ENCODE measurements at places on chromosomes 11 and 22. TPM values are rescaled to one million over a fixed set of nuclear protein-coding genes. Genes with fewer than 3 reads are reported as not detected.

Gene NCAM1
- 2.8 TPM for total RNA-seq

Gene LGR4
- 40.2 TPM for total RNA-seq

Gene PDGFD
- total RNA-seq = 1.6 TPM

Gene SCGB2A2
- 28.7 TPM for total RNA-seq

Gene TRPM5
- not detected for total RNA-seq

Gene KRTAP5-2
- total RNA-seq = not detected

Gene PDXP
- total RNA-seq = 4.1 TPM

Gene ZP1
- not detected for total RNA-seq

Gene SF3A1
- 94.2 TPM for total RNA-seq

Gene PRMT3
- total RNA-seq = 17.5 TPM

GRCh38 chr11:86932259-86932585 is 23.0 kb downstream of the FZD4 start:
- H3K27me3 ChIP-seq = no peaks in the 10 kb centered on the region
- no peak overlapping the region for H3K4me3 ChIP-seq
- peaks cover 43% of the 10 kb centered on the region for H3K4me1 ChIP-seq
- no peak overlapping the region for H3K27ac ChIP-seq

DNA sequence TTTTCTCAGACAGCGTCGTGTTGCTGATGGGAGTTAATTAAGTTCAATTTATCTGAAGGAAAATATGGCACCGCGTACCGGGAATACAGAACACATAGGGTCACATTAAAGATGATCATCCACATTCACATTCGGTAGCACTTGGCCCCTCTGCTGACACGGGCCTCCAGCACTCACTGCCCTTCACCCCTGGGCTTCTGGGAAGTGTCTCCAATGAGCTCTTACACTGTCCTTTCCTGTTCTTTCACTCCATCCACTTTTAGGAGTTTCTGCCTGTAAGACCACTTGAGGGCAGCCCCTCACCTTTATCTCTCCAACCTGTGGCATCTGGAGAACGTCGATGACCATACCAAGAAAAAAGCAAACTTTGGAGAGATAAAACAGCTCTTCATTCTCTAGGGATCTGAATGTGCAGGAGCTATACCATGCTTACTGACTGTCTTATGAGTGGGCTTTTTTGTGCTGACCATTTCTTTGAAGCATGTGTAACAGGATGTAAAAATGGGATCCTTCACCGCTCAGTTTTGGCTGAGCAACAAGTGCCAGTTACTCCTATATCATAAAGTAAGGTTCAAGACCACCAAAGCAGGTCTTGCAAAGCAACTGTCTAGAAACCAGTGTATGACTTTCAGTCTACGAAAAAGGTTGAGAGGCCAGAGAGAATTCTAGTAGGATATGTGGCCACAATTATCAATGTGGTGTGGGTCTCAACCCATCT is 1.1 kb upstream of the SERGEF start:
- H3K36me3 ChIP-seq = no peaks in the 10 kb centered on the region
- H3K4me3 ChIP-seq = peak overlapping the region; percentile 79
- H3K27me3 ChIP-seq = no peaks in the 10 kb centered on the region
- H3K4me1 ChIP-seq = no peaks in the 10 kb centered on the region
- DNase-seq = no peak

GRCh38 chr11:36030731-36031281 is 86.9 kb downstream of the LDLRAD3 start:
- H3K36me3 ChIP-seq = no peaks in the 10 kb centered on the region
- no peak overlapping the region for H3K27ac ChIP-seq
- DNase-seq = no peak
- no peak overlapping the region for H3K4me3 ChIP-seq
- no peaks in the 10 kb centered on the region for H3K27me3 ChIP-seq

- peaks cover 35% of the 10 kb centered on the region for H3K4me1 ChIP-seq
- H3K27ac ChIP-seq = peak overlapping the region; percentile 79
- no peaks in the 10 kb centered on the region for H3K27me3 ChIP-seq
These were observed 33.6 kb downstream of the TMEM184B start for GRCh38 chr22:38239101-38239761.

DNA sequence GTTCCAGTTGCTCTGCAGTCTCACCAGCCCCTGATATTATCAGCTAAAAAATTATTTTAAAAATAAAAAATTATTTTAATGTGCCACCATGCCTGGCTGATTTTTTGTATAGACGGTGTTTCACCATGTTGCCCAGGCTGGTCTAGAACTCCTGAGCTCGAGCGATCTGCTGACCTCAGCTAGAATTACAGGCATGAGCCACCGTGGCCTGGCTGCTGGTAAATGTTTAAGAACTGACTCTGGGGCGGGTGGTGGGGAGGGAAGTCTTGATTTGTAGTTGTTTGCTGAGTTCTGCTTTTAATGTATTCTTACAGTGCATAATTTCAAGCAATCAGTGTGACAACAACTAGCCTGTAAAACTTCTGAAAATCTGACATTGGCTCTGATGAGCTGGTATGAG is 120.9 kb upstream of the PLET1 start:
- no peaks in the 10 kb centered on the region for H3K4me1 ChIP-seq
- no peaks in the 10 kb centered on the region for H3K36me3 ChIP-seq
- H3K27ac ChIP-seq = no peak overlapping the region
- no peak overlapping the region for H3K4me3 ChIP-seq
- H3K27me3 ChIP-seq = no peaks in the 10 kb centered on the region

DNA sequence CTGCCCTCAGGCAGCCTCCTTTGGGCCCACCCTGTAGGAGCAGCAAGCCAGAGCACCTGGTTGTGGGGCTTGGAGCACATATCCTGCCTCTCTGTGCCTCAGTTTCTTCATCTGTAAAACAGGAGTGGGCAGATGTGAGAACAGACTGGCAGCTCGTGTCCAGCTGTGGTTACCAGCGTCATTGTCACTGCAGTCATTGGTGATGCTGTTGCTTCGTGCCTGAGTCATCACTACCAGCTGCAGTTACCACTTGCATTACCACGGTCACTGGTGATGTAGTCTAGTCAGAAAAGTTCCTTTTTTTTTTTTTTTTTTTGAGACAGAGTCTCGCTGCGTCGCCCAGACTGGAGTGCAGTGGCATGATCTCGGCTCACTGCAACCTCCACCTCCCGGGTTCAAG is 20.4 kb downstream of the RSPH14 start:
- no peak overlapping the region for H3K27ac ChIP-seq
- H3K36me3 ChIP-seq = no peaks in the 10 kb centered on the region
- H3K27me3 ChIP-seq = no peaks in the 10 kb centered on the region
- no peak overlapping the region for H3K4me3 ChIP-seq
- H3K4me1 ChIP-seq = no peaks in the 10 kb centered on the region
- DNase-seq = no peak

DNA sequence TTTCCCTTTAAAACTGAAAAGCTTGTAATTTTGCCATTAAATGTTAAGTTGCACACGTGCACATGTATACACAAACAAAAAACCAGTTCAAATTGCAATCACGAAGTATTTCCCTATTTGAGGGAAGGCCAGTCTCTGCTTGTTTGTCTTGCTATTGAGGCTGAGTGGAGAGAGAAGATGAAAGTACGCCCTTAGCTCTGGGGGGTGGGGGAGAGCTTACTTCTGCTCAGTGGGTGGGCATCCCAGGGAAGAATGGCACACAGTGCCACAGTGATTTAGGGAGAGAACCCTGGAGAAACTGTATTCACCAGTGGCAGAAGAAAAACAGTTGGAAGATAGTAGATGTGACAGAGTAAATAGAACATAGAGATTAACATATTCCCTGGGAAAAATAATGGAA is 8.7 kb downstream of the YAP1 start:
- H3K4me1 ChIP-seq = peaks cover 93% of the 10 kb centered on the region
- H3K36me3 ChIP-seq = no peaks in the 10 kb centered on the region
- no peak overlapping the region for H3K27ac ChIP-seq
- no peaks in the 10 kb centered on the region for H3K27me3 ChIP-seq
- DNase-seq = no peak

DNA sequence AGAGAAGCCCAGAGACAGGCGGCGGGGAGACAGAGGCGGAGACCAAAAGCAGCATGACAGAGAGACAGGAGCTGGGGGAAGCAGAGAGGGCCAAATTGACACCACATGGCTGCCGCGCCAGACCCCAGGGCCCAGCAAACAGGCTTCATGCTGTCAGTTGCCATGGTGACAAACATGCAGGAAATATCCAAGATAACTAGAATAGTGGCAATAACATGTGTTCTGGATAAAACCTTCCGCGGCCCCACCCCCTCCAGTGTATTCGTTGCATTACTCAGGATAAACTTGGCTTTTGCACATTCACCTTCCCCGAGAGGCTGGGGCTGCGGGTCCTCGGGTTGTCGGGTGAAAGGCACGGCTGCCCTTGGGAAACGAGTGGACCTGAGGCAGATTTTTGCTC is 49.9 kb upstream of the CDON start:
- no peaks in the 10 kb centered on the region for H3K36me3 ChIP-seq
- DNase-seq = no peak
- peaks cover 40% of the 10 kb centered on the region for H3K4me1 ChIP-seq
- no peak overlapping the region for H3K27ac ChIP-seq

- no peaks in the 10 kb centered on the region for H3K27me3 ChIP-seq
- H3K4me1 ChIP-seq = no peaks in the 10 kb centered on the region
- H3K4me3 ChIP-seq = no peak overlapping the region
- H3K27ac ChIP-seq = no peak overlapping the region
These were observed 20.0 kb downstream of the THY1 start for GRCh38 chr11:119403021-119403420.

DNA sequence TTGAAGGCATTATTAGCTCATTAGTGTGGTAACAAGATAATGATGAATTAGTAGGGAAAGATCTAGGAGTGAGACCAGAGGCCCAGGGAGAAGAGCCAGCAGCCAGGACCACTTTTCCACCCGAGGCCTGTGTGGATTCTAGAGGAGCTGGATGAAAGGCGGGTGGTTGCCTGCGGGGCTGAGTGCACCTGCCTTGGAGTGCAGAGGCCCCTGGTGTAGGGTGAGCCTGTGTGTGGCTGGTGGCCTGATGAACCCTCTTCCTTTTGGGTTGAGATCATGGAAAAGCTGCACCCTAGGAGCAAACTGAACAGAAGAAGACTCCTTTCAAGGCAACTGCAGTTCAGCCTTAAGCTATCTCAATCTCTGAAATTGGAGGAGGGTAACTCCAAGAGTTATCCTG is 5.9 kb upstream of the TP53AIP1 start:
- no peaks in the 10 kb centered on the region for H3K4me1 ChIP-seq
- H3K27ac ChIP-seq = no peak overlapping the region
- no peak for DNase-seq
- H3K27me3 ChIP-seq = peaks cover 5% of the 10 kb centered on the region
- H3K36me3 ChIP-seq = no peaks in the 10 kb centered on the region
- H3K4me3 ChIP-seq = no peak overlapping the region

- no peak for DNase-seq
- no peak overlapping the region for H3K4me3 ChIP-seq
- no peak overlapping the region for H3K27ac ChIP-seq
- peaks cover 30% of the 10 kb centered on the region for H3K4me1 ChIP-seq
- H3K36me3 ChIP-seq = no peaks in the 10 kb centered on the region
These were observed 3.9 kb downstream of the DBX1 start for GRCh38 chr11:20156280-20156875.

GRCh38 chr11:27394781-27395228 is 31.8 kb upstream of the CCDC34 start:
- H3K27ac ChIP-seq = no peak overlapping the region
- H3K4me1 ChIP-seq = peaks cover 28% of the 10 kb centered on the region
- DNase-seq = no peak
- no peaks in the 10 kb centered on the region for H3K36me3 ChIP-seq
- no peaks in the 10 kb centered on the region for H3K27me3 ChIP-seq

DNA sequence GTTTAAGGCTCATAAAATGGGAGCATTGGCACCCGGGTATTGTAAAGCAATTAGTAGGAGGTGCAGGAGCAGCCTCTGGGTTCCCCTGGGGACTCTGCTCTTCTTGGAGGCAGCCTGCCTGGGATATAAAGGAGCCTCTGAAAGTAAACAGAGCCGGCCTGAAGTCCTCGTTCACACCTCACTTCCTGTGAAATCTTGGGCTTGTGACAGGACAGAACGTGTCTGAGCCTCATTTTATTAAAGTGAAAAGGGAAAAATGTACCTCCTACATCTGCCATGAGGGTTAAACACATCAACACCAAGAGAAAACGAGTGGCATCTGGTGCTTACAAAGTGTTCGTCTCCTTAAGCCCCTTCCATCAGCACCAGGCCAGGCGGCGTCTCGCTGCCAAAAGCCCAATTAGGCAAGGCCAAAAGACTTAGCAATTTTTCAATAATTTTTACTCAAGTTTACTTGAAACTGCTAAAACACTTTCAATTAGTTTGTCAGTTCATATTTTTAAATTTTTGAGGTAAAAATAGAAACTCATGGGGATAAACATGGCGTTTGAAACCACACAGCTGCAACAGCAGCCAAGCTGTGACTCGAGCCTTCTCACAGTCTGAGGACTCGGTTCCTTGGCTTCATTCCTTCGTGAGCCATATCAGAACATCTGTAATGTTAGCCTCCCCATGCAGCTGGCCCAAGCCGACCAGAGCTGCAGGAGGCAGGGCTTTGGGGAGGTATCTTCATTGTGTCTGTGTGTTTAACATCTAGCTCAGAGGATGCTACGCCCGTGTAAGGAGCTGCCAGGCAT is 33.6 kb downstream of the MAP6 start:
- H3K27ac ChIP-seq = no peak overlapping the region
- H3K4me3 ChIP-seq = no peak overlapping the region
- DNase-seq = no peak
- no peaks in the 10 kb centered on the region for H3K27me3 ChIP-seq

DNA sequence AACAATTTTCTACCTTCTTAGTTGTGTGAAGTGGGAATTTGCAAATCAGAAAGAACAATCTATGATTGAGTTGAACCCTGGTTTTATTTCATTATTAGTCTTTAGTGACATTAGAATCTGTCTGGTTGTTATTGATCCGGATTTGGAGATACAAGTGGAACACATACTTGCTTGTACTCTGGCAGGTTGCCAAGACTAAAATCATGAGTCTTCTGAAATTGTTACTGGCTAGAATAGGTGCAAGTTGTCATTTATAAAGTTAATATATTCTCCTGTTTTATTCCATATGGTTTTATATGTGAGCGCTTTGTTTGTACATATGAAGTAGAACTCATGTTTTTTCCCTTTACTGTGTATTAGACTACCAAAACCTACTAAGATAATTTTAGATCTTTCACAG is 23.0 kb downstream of the CCDC15 start:
- H3K4me3 ChIP-seq = no peak overlapping the region
- DNase-seq = no peak
- no peaks in the 10 kb centered on the region for H3K27me3 ChIP-seq
- no peaks in the 10 kb centered on the region for H3K4me1 ChIP-seq

DNA sequence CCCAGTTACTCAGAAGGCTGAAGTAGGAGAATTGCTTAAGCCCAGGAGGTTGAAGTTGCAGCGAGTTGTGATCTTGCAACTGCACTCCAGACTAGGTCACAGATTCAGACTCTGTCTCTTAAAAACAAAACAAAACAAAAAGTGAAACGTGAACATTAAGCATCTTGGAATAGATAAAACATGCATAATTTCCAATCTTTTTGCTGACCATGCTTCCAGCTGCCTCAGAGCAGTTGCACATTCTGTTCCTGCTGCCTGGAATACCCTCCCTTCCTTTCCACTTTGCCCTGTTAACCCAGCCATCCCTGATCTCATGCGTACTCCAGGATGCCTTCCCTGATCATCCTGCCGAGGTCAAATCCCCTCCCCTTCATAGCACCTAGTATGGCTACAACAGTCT is 718 bp upstream of the CCDC88B start:
- H3K27me3 ChIP-seq = no peaks in the 10 kb centered on the region
- H3K4me3 ChIP-seq = no peak overlapping the region
- peak overlapping the region; percentile 57 for H3K27ac ChIP-seq
- H3K4me1 ChIP-seq = peaks cover 76% of the 10 kb centered on the region
- H3K36me3 ChIP-seq = no peaks in the 10 kb centered on the region

All from esophagus squamous epithelium (tissue), 5 donors.